ENCODE measurements at places on chromosomes 2 and 18.
A peak's percentile ranks its signal among the peaks of the same experiment; 100 is the strongest.

- no peak for DNase-seq
Measured at GRCh38 chr2:129772190-129772579, 207.3 kb upstream of the RAB6C start.

DNA sequence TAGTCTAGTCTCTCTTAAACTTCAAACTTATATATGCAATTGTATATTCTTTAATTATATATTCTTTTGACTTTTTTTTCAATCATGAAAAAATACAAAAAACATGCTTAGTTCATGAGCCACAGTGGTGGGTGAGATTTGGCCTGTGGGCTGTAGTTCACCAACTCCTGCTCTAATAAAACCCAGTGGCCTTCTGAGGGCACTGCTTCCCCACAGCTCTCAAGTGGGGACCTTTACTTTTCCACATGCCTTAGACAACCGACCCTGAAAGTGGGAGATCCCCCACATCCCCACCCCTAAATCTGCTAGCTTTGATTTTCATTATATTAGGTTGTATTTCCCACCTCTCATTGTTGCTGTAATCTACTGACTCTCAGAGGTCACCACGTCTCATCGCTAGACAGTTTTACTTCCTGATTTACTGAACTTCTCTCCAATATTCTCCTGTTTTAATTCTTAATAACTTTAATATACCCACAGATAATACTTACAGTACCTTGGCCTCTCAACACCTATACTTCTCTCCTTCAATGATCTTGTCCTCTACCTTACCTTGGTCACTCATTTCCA, 57.3 kb downstream of the ROCK1 start:
- DNase-seq: no peak

- DNase-seq: no peak
Measured at GRCh38 chr2:39697454-39697853, 31.7 kb downstream of the TMEM178A start.

GRCh38 chr2:223580951-223581350, 21.2 kb downstream of the SCG2 start:
- no peak for DNase-seq

- peak; percentile 79 for DNase-seq
Measured at GRCh38 chr2:102065675-102066252, 74.0 kb downstream of the IL1R2 start.

DNA sequence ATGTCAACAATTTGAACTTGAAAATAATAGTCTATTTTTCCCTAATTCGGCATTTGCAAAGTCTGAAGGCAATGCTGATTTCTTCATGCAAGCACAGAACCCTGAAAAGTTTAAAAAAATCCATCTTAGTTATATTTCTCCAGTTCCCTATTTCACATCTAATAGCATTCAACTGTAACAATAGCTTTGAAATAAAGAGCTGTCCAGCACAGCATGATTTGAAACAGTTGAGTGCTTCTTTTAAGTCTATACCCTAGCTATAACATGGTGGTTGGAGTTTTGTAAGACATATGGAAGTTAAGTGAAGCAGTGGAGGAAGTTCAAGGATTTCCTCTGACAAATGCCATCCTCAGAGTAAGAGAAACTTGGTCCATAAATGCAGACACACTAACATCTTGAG, 691.9 kb downstream of the ERBB4 start:
- DNase-seq: no peak

DNA sequence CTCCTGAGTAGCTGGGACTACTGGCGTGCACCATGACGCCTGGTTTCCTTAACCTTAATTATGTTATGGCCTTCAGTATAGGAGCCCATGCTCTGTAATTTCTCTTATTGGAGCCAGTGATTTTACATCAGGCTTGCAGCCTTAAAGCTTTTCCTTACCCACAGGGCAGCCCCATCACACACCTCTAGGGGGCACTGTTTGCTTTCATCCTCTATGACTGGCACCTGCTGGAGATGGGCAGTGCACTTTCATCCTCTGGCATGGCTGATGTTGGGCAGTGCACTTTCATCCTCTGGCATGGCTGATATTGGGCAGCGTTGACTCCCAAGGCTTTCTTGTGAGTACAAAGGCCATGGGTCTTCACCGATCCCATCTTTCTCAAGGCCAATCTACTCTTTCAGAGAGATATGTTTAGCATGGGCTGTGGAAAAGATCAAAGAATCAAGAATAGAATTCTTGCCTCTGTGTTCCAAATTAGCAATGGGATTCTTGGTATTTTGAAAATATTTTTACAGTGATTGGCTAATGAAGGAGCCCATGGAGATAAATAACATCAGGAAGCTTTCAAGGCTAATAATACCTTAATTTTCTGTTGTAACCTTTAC, 80.7 kb upstream of the MEX3C start:
- peak; percentile 64 for DNase-seq

DNA sequence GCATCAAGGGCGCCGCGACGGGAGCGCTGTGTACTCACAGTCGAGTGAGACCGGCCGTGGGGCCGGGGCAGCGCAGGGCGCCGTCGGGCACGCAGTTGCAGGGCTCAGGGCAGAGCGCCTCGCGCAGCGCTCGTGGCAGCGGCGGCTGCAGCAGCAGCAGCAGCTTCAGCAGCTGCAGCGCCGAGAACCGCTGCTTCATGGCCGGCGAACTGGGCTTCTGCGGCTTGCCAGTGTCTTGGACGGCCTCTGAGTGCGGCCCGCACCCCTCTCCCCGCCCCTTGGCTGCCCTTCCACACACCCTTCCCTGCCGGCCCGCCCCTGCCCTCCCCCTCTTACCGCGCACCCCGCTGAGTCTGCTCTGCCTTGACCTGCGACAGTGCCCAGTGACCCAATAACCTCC, at the start of gene LHCGR:
Gene LHCGR, minus strand, starts transcription at position 252 of the 400 bp plus-strand sequence. Its CDS starts 53 bp downstream, at position 199.
- DNase-seq: no peak

DNA sequence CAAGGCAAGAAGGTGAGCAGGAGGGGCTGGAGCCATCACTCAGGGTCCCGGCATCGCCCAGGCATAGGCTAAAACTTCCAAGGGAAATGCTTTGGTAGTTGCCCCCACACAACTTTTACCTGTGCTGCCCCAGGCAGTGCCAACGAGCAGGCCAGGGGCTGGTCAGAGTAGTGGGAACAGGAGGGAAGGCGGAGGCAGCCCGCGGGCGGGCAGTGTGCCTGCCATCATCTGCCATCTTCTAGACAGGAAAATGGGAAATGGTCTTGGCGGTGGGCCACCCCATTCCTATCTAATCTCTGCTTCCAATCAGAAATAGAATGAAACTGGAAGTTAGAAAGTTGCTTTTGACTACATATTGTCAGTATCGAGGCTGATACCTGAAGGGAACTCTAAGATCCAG, 26.0 kb upstream of the LYPD6B start:
- no peak for DNase-seq

- DNase-seq: peak; percentile 48
Measured at GRCh38 chr2:85541753-85542457, 2.9 kb downstream of the MAT2A start.

- DNase-seq: no peak
Measured at GRCh38 chr18:21980744-21981143, 188.6 kb upstream of the GATA6 start.

DNA sequence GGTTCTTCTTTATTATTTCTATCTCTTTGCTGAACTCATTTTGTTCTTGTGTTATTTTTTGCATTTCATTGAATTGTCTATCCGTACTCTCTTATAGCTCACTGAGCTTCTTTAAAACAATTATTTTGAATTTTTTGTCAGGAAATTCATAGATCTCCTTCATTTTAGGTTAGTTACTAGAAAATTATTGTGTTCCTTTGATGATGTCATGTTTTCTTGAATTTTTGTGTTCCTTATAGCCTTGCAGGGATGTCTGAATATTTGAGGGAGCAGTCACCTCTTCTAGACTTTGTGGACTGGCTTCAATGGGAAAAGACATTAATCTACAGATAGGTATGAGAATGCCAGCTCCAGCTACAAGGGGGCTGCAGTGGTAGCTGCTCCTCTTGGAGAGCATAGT, 20.7 kb upstream of the OSBPL6 start:
- DNase-seq: no peak

GRCh38 chr2:186456941-186457340, 29.1 kb upstream of the ZC3H15 start:
- no peak for DNase-seq

GRCh38 chr2:144439993-144440392, 79.9 kb downstream of the ZEB2 start:
- no peak for DNase-seq
